ENCODE measurements at places on chromosomes 2 and 18. TPM values are rescaled to one million over a fixed set of nuclear protein-coding genes. Genes with fewer than 3 reads are reported as not detected.
A peak's percentile ranks its signal among the peaks of the same experiment; 100 is the strongest.

The C1GALT1C1L gene
- 0.11 TPM for total RNA-seq

The COBLL1 gene
- total RNA-seq = 20.0 TPM

GRCh38 chr18:46397174-46397573 lies 259.8 kb downstream of the LOXHD1 start:
- DNase-seq = no peak

The DOK6 gene
- not detected for total RNA-seq

GRCh38 chr18:40366521-40366920 lies 1588.5 kb upstream of the PIK3C3 start:
- DNase-seq = no peak

The ELOA2 gene
- not detected for total RNA-seq

DNA sequence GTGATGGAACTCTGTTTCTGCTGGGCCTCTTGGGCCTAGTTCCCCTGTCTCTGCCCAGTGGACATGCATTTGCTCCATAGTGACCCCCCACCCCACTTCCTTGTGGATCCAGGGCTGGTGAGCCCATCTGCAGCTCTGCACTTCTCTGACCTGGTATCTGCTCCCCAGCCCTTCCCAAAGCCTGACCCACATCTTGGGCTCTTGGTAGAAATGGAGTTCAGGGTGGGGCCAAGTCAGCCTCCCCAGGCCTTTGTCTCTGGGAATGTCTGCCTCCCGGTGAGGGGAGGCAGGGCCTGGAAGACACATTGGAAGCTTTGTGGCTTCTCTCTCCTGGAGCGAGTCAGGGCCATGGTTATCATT lies 6.3 kb upstream of the TRAF3IP1 start:
- DNase-seq = no peak

- peak; percentile 63 for DNase-seq
These were observed 252.6 kb downstream of the TTC32 start for GRCh38 chr2:19649142-19649541.

The ANKRD12 gene
- 12.9 TPM for total RNA-seq

DNA sequence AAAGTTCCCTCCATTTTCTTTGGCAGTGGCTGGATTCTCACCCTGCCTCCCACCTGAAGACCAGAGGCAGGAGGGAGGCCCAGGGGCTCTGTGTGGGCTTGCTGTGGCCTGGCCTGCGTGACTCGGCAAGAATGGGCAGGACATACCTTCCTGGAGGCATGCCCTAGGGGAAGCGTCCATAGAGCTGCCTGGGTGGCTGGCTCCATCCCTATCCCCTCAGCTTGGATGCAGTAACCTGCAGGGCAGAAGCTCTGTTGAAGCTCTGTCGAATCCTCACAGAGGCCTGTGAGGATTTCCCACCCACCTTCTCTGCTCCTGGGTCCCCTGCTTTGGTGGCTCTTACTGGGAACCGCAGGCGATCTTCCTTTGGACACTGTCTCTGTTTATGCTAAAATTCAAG lies 1.3 kb upstream of the PRSS56 start:
- no peak for DNase-seq

- no peak for DNase-seq
These were observed 63.5 kb upstream of the RPE start for GRCh38 chr2:209938906-209939305.

The CPS1 gene
- 19.2 TPM for total RNA-seq

The FAP gene
- total RNA-seq = 3.0 TPM

The DSC1 gene
- 0.35 TPM for total RNA-seq

- DNase-seq = no peak
These were observed 18.0 kb upstream of the GPR17 start for GRCh38 chr2:127627740-127628571.

The CABYR gene
- total RNA-seq = 7.2 TPM

The CTAGE1 gene
- not detected for total RNA-seq

GRCh38 chr2:101337877-101338276 lies 29.4 kb upstream of the RNF149 start:
- DNase-seq = peak; percentile 35

- no peak for DNase-seq
These were observed 5.5 kb upstream of the SERTAD2 start for GRCh38 chr2:64659252-64659651.

DNA sequence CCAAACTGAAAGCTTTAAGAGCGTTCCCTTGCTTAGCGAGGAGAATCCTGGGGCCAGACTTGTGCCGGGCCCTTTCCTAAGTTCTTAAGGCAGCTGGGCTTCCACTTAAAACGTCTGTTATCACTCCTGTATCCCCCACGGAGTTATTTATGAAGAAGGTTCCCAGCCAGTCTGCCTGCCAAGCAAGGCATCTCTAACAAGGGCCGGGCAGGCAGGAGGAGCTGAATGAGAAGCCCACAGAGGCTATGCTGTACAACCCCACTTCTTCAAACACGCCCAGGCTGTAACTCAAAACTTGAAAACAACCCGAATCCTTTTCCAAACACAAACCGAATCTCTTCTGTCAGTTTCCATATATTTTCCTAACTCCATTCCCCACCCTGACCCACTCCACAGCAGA lies 39.0 kb upstream of the ZFP36L2 start:
- DNase-seq = no peak

DNA sequence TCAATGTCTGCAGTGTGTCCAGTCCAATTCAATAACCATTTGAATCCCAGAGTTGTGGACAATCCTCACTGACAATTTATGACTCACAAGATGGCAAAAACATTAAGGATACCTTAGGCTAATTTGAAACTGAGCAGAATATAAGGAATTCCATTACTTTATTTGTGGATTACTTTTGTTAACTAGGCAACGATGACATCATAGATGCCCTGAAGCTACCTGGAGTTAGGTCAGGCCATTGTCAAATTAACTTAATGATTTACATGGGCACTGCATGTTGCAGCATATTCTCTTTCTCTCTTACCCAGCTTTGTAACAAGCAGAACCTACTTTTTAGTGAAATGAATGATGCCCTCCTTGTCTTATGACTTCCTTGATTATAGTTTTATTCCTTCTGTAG lies 100.0 kb upstream of the CDCA7 start:
- DNase-seq = peak; percentile 91

The ITPRIPL1 gene
- total RNA-seq = 7.2 TPM

The SLC11A1 gene
- 1.0 TPM for total RNA-seq

The SLC39A6 gene
- total RNA-seq = 83.3 TPM

DNA sequence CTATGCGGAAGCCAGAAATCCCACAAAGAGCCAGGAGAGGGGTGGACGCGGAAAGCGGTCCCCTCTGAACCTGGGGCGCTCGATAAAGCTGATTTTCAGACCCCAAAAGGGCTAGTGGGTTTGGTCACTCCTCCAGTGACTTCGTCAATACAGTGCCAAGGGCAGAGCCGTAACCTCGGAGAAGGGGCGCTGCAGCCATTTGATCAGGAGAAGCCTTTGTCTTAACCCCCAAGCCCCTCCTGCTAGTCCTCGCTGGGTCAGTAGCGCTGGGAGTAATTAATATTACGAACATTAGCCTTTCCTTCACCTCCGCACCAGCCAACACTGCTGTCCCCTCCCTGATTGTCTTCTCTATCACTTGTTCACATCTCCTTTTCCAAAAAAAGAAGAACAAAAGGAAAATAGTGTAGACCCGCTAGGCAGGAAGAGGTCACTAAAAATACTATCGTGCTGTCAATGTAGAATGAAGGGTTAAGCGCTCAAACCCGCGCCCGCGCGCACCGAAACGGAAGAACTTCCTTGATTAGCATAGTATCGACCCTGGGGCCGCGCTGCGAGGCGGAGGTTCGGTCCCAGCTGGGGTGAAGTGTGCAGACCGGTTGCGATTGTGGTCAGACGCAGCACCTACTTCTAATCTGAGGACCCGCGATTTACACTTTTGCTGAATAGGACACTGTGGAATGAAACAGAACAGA lies 63.2 kb upstream of the MAPRE2 start:
- DNase-seq = no peak

- no peak for DNase-seq
These were observed 66.2 kb downstream of the DIPK1C start for GRCh38 chr18:74390900-74391299.

DNA sequence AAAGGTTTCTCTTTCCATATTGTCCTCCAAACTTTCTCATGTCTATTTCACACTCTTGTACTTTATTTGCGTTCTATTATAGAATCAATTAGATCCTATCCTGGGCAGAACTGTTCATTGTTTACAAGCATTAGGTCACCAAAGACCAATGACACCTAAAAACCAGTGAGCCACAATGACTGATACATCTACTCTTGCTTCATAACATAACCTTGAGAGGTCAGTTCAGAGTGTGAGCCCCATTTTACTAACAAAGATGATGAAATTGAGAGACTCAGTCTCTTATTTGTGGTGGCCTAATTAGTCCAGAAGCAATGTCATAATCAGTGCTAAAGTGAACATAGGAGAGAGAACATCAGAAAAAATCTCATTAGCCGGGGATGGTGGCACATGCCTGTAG lies 248.9 kb upstream of the RBBP8 start:
- DNase-seq = no peak

The TET3 gene
- total RNA-seq = 5.5 TPM

GRCh38 chr2:70745276-70745825 lies 22.6 kb downstream of the ADD2 start:
- DNase-seq = no peak

The MOCOS gene
- 1.6 TPM for total RNA-seq

- DNase-seq = no peak
These were observed 716.4 kb downstream of the RNF144A start for GRCh38 chr2:7633566-7634153.

GRCh38 chr18:48541026-48541746 lies 2.4 kb downstream of the CTIF start:
- peak; percentile 63 for DNase-seq

DNA sequence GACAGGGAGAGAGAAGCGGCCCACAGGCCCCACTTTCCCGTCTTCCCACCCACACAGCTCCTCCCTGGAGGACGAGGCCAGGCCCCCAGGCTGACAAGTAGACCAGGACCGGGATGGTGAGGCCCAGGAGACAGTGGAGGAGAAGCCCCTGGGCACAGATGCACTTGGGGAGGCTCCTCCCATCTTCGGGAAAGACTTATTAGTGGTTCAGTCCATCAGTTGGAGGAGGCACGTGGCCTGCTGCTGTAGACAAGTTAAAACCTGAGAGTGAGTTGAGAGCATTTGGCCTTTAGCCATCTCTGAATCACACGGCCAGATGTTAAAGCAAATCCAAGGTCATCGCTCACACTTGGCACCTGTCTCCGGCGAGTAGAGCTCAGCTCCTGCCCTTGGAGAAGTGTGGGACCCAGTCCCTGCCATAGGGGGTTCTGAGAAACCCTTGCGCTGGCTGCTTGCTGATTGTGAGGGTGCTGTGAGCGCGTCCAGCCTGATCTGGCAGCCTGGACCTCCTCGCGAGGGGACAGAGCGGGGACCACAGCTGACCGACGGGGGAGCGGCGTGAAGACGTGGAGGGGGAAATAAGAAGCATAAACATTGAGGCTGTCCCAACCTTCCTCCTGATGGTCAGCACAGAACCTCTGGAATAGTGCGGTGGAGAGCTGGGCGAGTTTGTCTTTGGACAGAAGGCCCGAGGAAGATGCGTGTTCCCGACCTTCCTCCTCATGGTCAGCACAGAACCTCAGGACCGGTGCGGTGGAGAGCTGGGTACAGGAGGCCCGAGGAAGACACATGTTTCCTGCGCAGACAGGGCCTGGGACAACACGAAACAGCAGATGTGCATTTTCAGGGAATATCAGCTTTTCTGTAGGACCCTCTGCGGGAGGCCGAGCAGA lies 24.7 kb upstream of the ALLC start:
- peak; percentile 82 for DNase-seq

- peak; percentile 47 for DNase-seq
These were observed 123.3 kb downstream of the CTIF start for GRCh38 chr18:48662011-48662661.

DNA sequence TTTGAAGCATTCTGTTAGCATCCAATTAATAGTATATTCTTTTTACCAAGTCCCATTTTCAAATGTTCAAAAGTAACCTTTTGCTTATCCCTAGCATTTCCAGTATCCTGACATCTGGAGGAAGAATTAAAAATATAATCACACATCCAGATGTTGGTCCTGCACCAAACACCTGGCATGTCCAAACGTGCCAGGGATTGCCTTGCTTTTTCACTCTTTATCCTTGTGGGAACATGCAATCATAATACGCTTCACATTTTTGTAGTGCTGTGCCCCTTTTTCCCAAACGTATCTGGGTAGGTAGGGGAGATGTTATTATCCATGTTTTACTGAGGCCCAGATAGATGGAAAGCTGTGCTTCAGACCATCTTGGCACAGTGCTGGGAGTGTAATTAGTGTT lies 133.0 kb downstream of the TPGS2 start:
- no peak for DNase-seq

The TRIM43 gene
- total RNA-seq = not detected

The GPAT2 gene
- total RNA-seq = 2.8 TPM

The DQX1 gene
- 2.5 TPM for total RNA-seq

DNA sequence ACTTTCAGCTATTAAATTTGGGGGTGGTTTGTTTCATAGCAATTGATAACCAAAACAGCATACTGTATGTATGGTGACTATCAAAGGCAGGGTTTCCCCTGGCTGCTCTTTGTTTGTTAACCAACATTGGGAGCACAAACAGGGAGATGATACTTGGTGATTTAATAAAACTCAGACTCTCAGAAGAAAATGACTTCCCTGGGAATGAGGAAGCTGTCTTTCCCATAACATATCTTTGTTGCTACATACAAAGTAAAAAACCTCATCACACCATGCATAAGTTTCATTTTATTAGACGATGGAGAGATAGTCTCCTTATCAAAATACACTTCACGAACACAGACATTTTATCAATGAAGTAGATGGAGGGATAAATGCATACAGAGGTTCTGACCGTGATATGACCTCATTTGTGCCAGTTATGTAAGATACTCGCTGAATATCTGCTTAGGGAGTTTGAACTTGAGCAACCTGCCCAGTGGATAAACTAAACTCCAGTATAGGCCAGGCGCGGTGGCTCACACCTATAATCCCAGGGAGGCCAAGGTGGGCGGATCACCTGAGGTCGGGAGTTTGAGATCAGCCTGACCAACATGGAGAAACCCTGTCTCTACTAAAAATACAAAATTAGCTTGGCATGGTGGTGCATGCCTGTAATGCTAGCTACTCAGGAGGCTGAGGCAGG lies 3.8 kb upstream of the NFE2L2 start:
- DNase-seq = no peak

The CNDP1 gene
- total RNA-seq = not detected

DNA sequence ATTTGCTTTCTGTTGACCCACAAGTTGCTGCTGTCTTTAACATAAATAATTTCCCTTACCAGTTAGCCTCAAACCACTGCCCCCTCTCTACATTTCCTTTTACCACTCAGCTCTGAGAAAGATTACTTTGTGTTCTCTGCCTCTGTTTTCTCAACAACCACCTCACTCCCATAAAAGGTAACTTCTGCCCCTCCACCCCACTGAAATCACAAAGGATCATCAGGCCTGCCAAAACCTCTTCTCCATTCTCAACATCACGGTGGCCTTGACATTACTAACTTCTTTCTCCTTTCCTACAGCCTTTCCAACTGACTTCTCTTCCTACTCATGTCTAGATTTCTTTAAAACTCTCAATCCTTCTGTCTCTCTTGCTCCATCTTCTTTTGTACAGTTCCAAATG lies 10.1 kb downstream of the ACADL start:
- no peak for DNase-seq

All from foreskin keratinocyte (primary cell).